ENCODE measurements at places on chromosomes 11 and 22. TPM values are rescaled to one million over a fixed set of nuclear protein-coding genes. Genes with fewer than 3 reads are reported as not detected.

MFRP gene
- total RNA-seq: not detected

RAG2 gene
- not detected for total RNA-seq

CHST1 gene
- 2.6 TPM for total RNA-seq

CDC42EP1 gene
- 106 TPM for total RNA-seq

CASP5 gene
- total RNA-seq: not detected

UBQLN3 gene
- not detected for total RNA-seq

RDX gene
- total RNA-seq: 132 TPM

SCGB1C1 gene
- total RNA-seq: not detected

RBFOX2 gene
- 177 TPM for total RNA-seq

GAB4 gene
- total RNA-seq: not detected

GDPD4 gene
- not detected for total RNA-seq
